ENCODE measurements at places on chromosomes 4 and X. TPM values are rescaled to one million over a fixed set of nuclear protein-coding genes. Genes with fewer than 3 reads are reported as not detected.

The GSX2 gene
- not detected for total RNA-seq

The NPY5R gene
- not detected for total RNA-seq

DNA sequence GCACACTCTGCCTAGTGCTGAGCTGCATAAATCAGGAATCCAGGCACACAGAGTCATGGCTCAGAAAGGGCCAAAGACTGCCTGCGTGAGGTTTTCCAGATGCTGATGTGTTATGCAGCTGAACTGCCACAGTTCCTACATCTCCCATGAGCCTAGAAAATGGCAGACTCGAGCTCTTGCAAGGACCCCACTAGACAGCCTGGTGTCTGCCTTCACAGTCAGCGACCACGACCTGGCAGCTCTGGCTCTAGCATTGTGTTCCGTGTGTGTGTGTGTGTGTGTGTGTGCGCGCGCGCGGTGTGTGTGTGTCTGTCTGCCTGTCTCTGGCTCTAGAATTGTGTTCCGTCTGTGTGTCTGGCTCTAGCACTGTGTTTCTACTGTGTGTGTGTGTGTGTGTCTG, 203.6 kb upstream of the AGTR2 start:
- H3K4me3 ChIP-seq = no peak overlapping the region
- no peaks in the 10 kb centered on the region for H3K4me1 ChIP-seq
- H3K36me3 ChIP-seq = no peaks in the 10 kb centered on the region
- no peak overlapping the region for H3K27ac ChIP-seq
- DNase-seq = no peak

- DNase-seq = no peak
- no peak overlapping the region for H3K4me3 ChIP-seq
- H3K27ac ChIP-seq = no peak overlapping the region
- H3K27me3 ChIP-seq = no peaks in the 10 kb centered on the region
Measured at GRCh38 chr4:90186229-90186628, 59.0 kb downstream of the CCSER1 start.

- no peaks in the 10 kb centered on the region for H3K36me3 ChIP-seq
- H3K4me1 ChIP-seq = no peaks in the 10 kb centered on the region
- no peak for DNase-seq
- H3K4me3 ChIP-seq = no peak overlapping the region
Measured at GRCh38 chr4:96993560-96993959, 1149.7 kb downstream of the STPG2 start.

- H3K27ac ChIP-seq = no peak overlapping the region
- no peak overlapping the region for H3K4me3 ChIP-seq
- no peak for DNase-seq
- no peaks in the 10 kb centered on the region for H3K36me3 ChIP-seq
- H3K4me1 ChIP-seq = no peaks in the 10 kb centered on the region
- no peaks in the 10 kb centered on the region for H3K27me3 ChIP-seq
Measured at GRCh38 chr4:20614816-20615215, 85.4 kb upstream of the PACRGL start.

GRCh38 chr4:91116861-91117260, 989.7 kb downstream of the CCSER1 start:
- H3K36me3 ChIP-seq = no peaks in the 10 kb centered on the region
- H3K4me1 ChIP-seq = no peaks in the 10 kb centered on the region
- H3K27me3 ChIP-seq = no peaks in the 10 kb centered on the region
- no peak overlapping the region for H3K27ac ChIP-seq
- no peak overlapping the region for H3K4me3 ChIP-seq

DNA sequence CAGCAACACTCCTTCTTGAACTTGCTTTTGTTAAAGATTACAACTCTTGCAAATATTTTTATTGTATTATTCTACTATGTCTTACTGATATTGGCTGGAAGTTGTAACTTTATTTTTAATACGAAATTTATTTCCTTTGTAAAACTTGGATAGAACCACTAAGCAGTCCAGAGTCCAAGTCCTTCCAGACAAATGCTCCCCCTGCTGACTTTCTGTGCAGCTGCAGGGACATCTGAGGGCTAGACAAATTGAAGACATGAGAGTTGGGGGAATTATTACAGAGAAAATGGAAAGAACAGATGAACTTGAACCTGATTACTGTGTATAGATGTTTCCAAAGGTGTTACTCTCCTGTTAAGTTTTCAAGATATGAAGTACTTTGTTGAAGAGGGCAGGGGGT, 238.8 kb downstream of the GRIA3 start:
- H3K4me1 ChIP-seq = no peaks in the 10 kb centered on the region
- H3K27ac ChIP-seq = no peak overlapping the region
- H3K36me3 ChIP-seq = no peaks in the 10 kb centered on the region
- no peak overlapping the region for H3K4me3 ChIP-seq
- no peaks in the 10 kb centered on the region for H3K27me3 ChIP-seq
- no peak for DNase-seq

DNA sequence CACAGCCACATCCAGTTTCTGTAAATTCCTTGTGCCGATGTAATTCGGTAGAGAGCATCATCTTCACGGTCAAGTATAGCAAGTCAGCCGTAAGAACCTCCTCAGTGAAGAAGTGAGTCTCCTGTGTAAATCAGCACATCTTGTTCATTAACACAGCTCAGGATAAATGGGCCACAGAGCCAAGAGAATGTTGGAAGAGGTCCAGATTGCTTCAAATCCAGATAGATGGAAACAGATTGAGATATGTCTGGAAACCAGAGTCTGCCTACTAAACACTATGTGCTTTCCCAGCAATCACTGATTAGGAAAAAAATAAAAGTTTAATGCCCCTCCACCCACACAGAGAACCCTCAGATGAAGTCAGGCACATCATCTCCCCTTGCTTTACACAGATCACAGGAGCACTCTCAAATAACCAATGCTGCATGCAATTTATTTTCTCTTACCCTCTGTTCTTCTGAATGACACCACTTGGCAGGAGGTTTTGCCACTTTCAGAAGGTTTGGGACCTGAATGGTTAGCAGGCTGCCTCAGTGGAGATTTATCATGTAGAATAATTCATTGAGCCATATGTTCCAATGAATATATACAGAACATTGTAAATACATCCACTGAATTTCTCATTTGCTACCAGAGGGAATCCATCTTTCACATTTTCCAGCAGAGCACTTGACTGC, 357.7 kb downstream of the C4orf33 start:
- no peaks in the 10 kb centered on the region for H3K27me3 ChIP-seq
- H3K4me1 ChIP-seq = no peaks in the 10 kb centered on the region
- H3K4me3 ChIP-seq = no peak overlapping the region
- no peaks in the 10 kb centered on the region for H3K36me3 ChIP-seq
- H3K27ac ChIP-seq = no peak overlapping the region

DNA sequence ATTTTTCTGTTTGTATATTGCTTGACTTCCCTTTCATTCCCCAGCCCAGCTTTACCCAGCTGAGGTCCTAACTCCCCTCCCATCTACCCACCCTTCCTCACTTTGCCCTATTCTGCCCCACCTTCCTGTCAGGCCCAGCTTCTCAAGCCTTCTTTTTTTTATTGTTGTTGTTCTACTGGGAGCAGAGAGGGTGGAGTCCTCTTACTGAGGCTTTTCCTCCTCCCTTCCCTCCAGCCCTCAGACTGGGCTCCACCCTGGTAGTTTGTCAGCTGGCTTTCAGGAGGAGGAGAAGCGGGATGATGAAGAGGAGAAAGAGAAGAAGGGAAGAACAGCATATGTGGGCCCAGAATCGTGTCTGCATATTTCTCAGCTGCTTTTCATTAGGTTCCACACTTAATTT, 3.2 kb upstream of the KLF8 start:
- no peak for DNase-seq
- no peak overlapping the region for H3K27ac ChIP-seq
- no peaks in the 10 kb centered on the region for H3K36me3 ChIP-seq
- H3K27me3 ChIP-seq = no peaks in the 10 kb centered on the region
- no peak overlapping the region for H3K4me3 ChIP-seq

All from CD4-positive, alpha-beta memory T cell (primary cell).